ENCODE measurements at places on chromosomes 4 and X.

DNA sequence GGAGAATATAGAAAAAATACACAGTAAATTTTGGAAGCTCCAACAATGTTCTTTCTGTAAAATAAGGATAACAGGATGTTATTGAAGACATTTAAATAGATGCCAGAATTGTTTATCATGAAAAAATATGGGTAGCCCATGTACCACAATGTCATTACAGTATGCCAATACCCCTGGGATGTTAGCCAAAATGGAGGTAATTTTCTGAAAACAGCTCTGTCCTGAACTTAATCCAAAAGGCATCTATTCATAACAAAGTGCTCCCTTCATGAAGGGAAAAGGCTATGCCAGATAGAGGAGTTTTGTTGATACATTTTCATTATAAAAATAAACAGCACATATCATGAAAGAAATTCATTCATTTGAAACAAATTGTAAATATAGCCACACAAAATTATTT, 1902.6 kb upstream of the AGA start:
- DNase-seq = no peak

DNA sequence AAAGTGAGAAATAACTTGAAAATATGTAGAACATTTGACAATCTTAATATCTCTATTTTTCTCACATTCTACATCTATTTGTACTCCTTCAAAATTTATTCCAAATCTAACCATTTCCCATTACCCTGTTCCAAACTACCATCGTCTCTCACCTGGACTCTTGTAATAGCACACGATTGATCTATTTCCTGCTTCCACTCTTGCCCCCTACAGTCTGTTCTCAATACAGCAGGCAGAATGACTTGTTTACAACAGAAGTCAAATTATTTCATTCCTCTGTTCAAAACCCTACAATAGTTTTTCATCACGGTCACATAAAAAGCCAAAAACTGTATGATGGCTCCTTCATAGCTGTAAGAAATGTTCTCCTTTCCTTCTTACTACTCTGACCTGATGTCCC, 21.1 kb upstream of the LUZP4 start:
- DNase-seq = no peak

DNA sequence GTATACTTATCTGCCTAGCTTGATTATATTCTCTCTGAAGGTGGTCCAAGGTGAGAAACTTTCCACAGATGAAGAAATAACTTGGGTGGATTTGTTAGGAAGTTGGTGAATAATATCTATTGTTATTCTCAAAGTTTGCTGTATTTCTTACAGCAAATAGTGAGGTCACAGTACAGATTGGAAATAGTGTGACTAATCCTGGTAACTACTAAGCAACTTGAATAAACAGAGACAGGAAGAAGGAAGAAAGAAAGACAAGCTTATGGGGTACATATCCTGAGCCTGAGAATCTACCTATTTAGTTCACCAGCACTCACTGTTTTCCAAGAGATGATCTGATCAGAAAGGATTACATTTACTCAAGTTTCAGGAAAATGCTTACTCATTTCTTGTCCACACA, 1416.1 kb downstream of the RPA4 start:
- no peak for DNase-seq

GRCh38 chr4:98260047-98260578, 1.1 kb upstream of the RAP1GDS1 start:
- DNase-seq = peak; percentile 53

DNA sequence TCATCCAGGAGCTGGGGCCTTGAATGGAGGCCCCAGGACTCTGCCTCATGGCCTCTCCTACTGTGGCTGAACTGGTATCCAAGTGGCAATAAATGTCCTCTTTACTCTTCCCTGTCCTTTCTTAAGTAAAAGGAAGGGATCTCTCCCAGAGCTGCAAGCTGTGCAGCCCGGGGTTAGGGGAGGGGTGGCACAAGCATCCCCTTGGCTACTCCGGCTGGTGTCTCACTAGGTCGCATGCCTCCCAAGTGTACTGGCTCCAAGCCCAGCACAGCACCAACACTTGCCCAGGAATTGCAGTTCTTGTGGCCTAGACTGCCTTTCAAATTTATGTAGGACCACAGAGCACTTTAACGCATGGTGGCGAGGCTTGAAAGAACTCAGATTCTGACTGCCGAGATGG, 44.7 kb upstream of the MED14 start:
- DNase-seq = no peak

DNA sequence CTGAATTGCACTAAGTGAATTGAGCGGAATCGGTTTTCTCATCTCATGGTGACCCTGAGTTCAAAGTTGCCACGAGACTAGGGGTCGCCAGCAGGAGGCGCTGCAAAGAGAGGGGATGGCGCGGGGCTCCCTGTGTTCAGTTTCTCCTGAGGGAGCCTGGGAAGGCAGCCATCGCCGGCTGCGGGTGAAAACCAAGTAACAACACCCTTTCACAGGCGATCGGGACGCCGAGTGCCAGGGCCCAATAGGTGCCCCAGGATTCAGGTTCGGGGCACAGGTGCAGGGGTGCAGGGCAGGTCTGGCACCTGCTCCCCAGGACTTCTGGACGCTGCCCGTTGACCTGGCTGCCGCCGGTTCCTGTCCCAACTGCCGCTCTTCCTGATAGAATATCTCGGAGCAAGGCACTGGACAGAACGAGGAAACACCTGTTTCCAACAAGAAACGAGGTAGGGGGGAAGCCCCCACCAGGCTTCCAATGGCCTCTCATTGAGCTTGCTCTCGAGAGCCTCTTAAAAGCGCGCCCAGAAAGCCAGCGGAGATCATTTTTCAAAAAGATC, 1.1 kb upstream of the FGF16 start:
- DNase-seq = peak; percentile 10

DNA sequence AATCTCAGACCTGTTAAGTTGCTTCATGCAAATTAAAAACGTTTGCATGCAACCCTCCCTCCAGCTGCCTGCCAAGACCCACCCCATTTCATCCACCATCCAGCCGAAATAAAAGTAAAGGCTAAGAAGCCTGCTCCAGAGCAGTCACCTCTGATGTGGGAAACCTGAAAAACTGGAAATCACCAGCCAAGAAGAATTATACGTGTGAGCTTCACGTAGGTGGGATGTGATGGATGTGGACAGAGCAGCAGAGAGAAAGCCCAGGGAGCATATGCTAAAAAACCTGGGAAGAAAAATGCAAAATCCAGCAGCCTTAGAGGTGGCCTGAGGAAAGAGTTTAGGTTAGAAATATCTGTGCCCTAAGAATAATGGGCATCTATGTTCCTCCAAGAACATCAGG, 160.6 kb upstream of the STS start:
- DNase-seq = no peak

GRCh38 chr4:109990261-109991257, 77.9 kb downstream of the EGF start:
- DNase-seq = no peak

DNA sequence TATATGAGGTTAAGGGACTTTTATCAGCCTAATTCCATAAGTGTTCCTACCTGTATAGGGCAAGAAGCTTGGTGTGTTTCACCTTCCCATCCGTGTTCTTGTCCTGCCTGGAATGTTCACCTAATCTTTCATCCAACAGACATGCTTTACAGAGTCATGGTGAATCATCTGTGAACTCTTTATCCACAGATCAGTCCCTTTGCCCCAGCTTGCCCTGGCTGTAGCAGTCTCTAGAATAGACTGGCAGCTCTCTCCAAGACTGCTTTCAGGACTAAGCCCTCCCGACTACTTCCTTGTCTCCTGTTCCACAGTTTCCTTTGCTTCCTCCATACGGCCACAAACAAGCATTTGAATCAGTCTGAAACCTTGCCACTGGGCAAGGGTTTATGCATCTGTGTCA, 177.9 kb upstream of the IL15 start:
- DNase-seq = no peak

GRCh38 chr4:140085062-140085622, 68.8 kb downstream of the MAML3 start:
- DNase-seq = no peak

DNA sequence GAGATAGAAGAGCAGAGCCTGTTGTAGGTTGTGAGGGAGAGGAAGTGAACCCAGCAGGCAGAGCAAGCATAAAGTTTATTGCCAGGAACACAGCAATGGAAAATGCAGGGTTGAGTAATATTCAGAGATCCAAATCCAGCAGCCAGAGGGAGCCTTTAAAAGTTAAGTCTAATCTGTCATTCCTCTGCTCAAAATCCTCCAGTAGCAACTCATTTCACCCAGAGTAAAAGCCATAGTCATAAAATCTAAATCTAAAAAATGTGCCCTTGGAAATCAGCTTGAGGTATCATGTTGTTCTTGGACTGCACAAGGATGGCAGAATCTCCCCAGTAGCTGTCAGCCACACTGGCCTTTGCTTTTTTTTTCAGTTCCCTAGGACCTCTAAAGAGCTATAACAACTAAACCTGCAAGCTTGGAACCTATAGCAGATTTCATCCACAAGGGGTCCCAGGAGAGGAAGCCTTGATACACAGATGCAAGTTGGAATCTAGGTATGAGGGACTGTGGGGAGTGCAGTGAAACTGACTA, 62.9 kb upstream of the FRAS1 start:
- peak; percentile 57 for DNase-seq

DNA sequence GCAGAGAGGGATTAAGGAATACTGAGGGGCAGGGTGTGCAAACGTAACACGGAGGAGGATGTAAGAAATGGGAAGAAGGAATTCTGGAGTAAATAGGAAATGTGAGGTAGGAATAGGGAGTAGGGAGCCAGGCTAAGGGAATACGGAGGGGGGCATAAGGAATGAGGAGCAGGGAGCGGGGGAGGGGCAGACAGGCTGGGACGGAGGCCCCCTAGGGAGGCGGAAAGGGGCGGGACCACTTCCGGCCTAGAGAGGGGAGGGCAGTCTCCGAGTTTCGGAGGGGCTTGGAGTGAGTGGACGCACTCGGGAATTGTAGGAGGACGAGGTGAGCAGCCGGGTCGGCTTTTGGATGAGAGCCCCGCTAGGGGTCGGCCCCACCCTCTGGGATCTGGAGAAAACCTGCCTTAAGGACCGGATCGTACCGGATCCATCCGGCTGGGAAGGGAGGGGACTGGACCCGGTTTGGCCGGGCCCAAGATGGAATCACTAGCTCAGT, 612 bp downstream of the MAGED2 start:
- peak; percentile 73 for DNase-seq

- DNase-seq = no peak
These were observed 78.7 kb downstream of the CAPN6 start for GRCh38 chrX:111191598-111191997.

GRCh38 chr4:128862608-128863311, 53.3 kb downstream of the JADE1 start:
- no peak for DNase-seq

DNA sequence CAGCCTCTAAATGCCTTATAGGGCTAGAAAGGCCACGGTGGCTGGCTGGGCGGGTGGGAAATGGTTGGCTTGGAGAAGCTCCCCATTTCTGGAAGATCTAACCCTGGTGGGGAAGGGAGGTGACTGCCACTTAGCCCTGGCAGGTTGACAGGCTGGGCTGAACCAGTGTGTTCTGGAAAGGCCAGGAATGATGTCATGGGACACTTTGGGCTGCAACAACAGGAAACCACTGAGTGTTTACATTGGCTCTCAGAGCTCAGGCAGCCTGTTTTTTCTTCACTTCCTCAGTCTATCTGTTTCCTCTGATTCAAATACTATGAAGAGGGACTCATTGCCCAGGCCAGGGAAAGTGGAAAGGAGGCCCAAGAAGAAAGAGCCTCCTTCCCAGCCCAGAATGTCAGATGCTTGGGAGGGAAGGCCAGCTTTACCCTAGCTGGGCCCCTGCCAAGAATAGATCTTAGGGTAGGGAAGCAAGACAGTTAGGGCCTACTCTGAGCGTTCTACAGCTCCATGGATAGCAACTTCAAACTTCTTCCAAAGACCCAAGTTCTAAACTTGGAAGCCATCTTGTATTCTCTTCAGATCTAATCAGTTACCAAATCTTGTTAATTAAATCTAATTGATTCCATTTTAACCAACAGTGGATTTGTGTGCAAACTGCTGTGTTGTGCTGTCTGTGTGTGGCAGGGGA, 65.8 kb upstream of the MSN start:
- DNase-seq = peak; percentile 40

GRCh38 chr4:7197910-7198309, 5.6 kb downstream of the SORCS2 start:
- DNase-seq = no peak

DNA sequence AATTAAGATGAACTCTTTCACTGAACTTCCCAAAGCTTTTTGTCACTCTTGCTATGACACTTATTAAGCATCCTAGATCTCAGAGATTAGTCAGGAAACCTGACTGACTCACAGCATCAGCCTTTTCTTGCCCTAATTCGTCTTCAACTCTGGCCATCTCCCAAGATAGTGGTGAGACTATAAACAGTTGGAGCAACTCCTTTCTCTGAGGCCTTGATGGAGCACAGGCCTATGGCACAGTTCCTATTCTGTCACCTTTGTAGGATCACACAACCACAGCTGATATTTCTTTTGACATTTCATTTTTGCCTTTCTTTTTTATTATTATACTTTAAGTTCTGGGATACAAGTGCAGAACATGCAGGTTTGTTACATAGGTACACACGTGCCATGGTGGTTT, 217.6 kb downstream of the PRR32 start:
- no peak for DNase-seq

DNA sequence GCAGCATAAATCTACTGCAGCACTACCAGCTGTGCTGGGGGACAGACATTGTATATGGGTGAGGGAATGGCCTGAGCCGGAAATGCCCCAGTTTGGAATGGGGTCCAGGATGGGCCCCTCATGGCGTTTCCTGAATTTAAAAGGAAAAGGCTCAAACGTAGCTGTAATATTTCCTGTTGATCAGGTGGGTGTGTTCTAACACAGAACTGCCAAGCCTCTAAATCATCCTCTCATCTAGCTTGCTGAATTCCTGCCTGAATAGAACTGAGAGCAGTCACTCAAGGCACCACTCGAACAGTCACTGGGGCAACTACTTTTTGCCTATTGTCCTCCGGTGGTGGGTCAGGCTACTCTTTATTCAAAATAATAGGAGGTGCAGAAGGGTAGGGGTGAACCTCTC, 28.7 kb downstream of the ADH6 start:
- no peak for DNase-seq

DNA sequence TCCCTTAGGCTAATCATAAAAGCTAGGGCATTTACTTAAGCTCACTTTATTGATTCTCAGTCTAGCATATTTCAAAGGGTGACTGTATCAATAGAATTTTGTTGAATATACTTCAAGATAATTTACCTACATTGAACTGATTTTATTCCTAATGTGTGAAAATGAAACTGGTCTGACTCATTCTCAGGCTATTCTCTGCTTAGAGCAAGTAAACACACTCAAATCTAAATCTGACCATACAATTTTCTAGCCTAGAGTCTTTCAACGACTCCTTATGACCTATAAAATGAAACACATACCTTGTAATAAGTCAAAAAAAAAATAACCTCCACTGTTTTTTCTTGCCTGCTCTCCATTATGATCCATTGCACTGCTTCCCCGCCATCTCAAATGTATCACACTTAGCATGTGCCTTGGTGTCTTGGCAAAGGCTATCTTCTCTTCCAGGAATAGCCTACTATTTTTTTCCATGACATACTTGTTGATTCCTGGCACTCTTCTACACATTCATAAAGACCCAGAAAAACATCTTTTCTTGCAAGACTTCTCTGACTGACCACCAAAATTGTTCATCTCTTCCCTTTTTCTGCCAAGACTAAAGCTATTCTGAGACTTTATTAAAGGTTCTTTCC, 965.1 kb upstream of the HS3ST1 start:
- no peak for DNase-seq
